NAMALWA (cell line): ENCODE measurements at places on chromosomes 6 and 20.

DNA sequence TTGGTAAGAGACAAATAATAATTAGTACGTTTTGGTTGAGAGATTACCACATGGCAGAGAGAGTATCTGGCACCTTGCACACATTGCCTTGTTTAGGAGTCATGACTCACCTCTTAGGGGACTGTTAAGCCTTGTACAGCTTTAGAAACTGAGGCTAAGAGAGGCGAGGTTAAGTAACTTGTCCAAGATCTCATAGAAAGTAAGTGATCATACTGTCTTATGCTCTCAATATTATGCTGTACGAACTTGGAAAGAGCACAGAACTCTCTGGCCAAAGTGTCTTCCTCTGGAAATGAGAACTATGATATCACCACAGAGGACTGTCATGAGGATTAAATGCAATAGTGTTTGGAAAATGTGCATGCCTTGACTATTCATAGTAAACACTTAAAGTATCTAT lies 249.0 kb downstream of the UTRN start:
- no peak for DNase-seq

GRCh38 chr20:48831718-48832404 lies 4.1 kb upstream of the PREX1 start:
- DNase-seq = no peak

DNA sequence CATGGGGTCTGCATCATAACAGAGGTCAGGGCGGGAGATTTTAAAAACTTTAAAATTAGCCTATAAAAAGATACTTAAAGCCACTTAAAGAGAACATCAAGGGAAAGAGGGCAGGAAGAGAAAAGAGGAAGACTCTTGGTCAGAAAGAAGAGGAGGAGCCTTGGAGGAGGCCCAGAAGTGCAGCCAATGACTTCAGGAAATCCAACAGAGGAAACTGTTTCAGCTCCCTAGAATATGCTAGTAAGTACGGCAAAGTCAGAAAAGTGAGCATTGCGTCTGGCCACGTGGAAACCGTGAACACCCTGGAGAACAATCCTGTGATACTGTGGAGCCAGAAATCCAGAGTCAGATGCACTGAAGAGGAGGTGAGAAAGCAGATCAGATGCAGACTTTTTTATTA lies 22.5 kb upstream of the NHSL1 start:
- DNase-seq = no peak

DNA sequence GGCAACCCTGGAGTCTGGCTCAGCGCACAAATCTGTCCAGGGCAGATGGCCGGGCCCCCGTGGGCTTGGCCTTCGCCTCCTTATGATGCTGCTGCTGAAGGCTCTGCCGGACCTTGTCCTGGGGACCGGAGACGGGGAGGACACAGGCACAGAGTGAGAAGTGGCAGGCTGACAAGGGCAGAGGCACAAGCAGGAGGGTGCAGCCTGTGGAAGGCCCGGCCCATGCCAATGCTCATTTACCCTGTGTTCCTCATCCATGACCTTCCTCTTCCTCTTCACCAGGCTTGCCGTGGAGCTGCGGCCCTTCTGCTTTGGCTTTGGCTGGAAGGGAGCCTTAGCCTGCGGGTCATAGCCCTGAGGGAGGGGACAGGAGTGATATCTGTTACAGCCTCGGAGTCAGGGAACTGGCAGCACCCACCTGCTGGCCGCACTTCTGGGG lies 2.4 kb downstream of the B3GALT4 start:
- DNase-seq = no peak
